ENCODE measurements at places on chromosomes 12 and 14.

- no peak for DNase-seq
Observed at GRCh38 chr12:54052438-54053002, 1.1 kb upstream of the HOXC4 start.

- DNase-seq: no peak
Observed at GRCh38 chr12:57216921-57217879, 606 bp downstream of the NXPH4 start.

- DNase-seq: no peak
Observed at GRCh38 chr12:107488666-107489065, 196.9 kb upstream of the PWP1 start.

GRCh38 chr12:57154804-57155434 is 7.5 kb upstream of the LRP1-AS start:
- DNase-seq: no peak

DNA sequence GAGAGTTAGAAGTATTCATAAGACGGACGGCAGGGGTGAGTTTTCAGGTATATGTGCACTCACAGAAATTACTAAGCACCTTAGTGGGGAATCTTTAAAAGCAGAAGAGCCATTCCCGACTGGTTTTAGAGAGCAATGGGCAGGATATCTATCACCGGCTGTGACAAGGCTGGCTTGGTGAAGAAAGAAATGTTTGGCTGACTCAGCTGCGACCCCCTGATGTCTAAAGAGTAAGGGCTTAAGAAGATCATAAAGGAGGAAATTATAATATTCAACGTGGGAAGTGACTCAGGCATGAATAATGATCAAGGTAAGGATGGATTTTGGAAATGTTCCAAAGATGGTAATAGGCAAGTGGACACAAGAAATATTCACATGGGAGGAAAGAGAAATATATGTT is 407.6 kb downstream of the TMEM132D start:
- DNase-seq: no peak

- DNase-seq: no peak
Observed at GRCh38 chr12:84632556-84632955, 280.0 kb downstream of the SLC6A15 start.

- DNase-seq: no peak
Observed at GRCh38 chr14:73625706-73626105, 13.4 kb downstream of the ACOT6 start.

DNA sequence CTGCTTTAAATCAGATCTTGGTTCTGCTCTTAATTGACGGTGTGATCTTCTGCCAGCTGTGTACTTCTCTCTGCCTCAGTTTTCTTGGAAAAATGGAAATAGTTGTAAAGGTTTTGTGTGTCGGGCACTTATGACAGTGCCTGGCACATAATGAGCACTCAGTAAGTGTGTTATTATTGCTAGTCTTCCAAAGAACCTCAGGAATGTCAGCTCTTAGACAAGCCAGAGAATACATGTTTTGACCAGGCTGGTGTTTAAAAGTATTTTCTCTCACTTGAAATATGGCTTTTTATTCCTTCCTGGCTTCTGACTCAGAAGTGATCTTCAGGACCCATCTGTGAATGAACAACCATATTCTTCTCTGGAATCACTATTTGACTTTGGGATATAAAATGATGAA is 304.1 kb downstream of the SNAPC1 start:
- DNase-seq: no peak

DNA sequence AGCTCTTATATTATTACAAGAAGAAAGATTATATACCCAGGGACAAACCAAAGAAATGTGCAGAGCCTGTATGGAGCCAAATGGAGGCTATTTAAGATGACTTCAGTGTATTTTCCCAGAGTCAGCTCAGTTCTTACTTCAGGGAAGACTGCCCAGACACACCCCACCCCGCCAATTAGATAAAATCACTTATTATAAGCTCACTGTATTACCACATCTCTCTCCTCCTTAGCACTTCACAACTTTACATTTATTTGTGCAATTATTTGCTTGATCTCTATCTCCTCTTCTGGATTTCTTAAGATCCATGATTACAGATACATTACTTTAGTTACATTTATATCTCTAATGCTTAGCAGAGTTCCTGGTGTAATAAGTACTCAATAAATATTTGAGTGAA is 24.7 kb upstream of the WDR89 start:
- no peak for DNase-seq

DNA sequence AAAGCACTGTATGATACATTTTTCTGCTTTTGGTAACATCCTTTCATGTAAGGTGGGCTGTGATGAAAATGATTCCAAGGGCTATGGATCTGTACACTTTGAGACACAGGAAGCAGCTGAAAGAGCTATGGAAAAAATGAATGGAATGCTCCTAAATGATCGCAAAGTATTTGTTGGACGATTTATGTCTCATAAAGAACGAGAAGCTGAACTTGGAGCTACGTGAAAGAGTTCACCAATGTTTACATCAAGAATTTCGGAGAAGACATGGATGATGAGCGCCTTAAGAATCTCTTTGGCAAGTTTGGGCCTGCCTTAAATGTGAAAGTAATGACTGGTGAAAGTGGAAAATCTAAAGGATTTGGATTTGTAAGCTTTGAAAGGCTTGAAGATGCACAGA is 22.1 kb upstream of the SRGAP1 start:
- DNase-seq: no peak

- no peak for DNase-seq
Observed at GRCh38 chr12:124314766-124315165, 19.9 kb downstream of the RFLNA start.

GRCh38 chr14:32542507-32542906 is 213.4 kb downstream of the AKAP6 start:
- no peak for DNase-seq

- no peak for DNase-seq
Observed at GRCh38 chr12:132662901-132663755, 24.0 kb downstream of the POLE start.

DNA sequence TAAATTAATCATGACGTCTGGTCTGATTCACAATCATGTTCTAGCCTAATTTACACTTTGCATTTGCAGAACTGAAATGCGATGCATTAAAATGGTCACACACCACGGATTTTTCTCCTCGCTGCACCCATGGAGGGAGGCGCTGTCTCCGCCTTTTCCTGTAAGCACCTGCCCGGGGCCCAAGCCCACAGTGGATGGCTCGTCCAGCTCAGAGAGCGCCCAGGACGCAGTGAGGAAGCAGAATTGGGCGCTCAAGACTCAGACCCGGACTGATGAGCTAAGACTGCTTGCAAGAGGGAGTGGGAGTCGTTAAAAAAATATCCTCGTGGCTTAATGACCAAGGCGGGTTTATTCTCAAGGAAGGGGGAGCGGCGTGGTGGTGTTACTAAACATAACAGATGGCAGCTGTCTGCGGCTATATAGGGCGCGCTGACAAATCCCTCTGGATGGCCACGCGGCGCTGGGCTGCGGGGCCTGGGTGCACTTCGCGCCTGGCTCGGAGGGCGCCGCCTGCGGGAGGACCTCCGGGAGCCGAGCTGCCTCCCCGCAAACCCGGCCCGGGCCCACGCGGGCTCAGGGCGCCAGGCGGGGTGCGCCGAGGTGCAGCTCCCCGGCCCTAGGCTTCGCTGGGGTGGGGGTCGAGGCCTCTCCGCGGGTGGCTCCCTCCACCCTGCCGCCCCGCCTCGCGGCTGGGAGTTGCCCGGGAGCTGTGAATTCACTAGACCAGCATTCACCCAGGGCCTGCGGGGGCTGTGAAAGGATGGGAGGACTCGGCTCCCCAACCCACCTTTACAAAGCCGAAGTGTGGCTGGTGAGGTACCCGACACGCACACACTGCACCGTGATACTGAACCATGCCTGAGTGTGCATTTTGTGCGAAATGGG is 78.7 kb downstream of the PPM1A start:
- DNase-seq: peak; percentile 74

DNA sequence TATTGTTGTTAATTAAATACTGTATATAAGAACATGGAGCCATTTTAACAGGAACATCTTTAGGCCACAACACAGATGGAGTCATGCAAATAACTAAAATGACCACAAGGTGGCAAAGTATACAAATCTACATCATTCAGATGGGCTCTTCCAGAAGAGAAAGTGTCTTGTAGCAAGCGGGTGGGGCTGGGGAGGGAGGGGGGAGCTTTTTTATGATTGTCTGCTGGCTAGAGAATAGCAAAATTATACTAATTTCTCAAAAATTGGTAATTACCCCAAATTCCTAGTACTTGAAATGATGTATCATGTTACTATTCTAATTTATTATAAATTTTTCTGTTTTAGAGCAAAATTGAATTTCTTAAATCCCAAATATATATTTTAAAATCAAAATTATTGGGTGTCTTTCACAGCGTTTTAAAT is 378.7 kb downstream of the PRKD1 start:
- peak; percentile 65 for DNase-seq

- no peak for DNase-seq
Observed at GRCh38 chr14:104688505-104689108, 811 bp upstream of the INF2 start.

DNA sequence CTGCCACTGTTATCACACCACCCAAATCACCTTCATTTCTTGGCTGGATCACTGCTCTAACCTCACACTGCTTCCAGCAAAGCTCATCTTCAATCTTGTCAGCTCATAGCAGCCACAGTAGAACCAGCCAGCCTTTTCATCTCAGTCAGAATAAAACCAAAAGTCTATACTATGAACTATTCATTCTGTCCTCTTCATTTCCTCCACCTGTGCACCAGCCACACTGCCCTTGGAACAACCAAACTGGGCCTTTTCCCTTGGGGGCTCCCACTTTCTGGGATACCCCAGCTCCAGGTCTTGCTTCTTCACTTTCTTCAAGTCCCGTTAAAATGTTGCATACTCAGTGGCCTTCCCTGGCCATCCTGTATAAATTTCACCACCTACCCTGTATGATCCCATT is 234.4 kb upstream of the DAAM1 start:
- DNase-seq: no peak

- DNase-seq: no peak
Observed at GRCh38 chr14:101820283-101820798, 58.8 kb downstream of the PPP2R5C start.
